ENCODE measurements at places on chromosomes 4 and X.

- DNase-seq, result no peak
Measured at GRCh38 chrX:115449742-115450141, 111.2 kb upstream of the PLS3 start.

DNA sequence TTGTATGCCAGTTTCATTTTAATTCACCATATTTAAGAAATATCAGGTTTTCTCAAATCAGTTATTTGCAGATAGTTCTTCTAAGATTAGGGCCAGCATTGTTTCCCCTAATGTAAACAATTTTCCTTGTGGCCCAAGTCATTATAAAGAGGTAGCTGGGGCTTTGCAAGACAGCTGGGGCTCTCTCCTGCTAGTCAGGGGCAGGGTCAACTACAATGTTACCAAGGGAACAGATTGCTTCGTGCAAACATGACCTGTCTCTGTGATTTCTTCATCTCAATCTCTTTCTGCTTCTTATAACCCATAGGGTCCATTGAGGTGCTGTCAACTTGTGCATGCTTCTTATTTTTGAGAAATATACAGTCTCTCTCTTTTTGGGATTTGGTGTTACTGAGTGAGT lies 12.1 kb downstream of the ARMCX6 start:
- no peak for DNase-seq

DNA sequence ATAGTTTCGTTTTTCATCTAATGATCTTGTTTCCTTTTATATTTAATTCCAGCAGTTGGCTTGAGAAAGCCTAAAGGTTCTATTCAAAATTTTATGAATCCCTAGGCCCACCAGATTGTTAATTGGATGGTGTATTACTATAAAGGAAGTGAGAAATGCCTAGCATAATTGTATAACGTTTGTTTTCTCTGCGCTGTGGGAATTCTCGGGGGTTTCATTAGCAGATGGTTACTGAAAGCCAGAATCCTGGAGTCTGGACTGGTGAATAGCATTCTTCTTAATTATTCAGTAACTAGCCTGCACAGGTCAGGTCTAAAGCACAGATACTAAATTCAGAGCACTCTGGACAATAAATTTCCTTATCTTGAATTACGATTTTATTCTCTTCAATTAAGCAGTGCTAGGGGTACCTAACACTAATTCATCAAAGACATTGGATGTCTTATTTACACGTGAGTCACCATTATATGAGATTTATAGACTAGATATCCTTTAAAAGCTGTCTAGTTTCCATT lies 459.4 kb downstream of the DTHD1 start:
- DNase-seq, result no peak

- no peak for DNase-seq
Measured at GRCh38 chr4:140944199-140944515, 188.0 kb upstream of the TBC1D9 start.

GRCh38 chr4:18566970-18567799 lies 545.6 kb upstream of the LCORL start:
- DNase-seq, result no peak

GRCh38 chr4:96972920-96973319 lies 1133.0 kb downstream of the PDHA2 start:
- no peak for DNase-seq

DNA sequence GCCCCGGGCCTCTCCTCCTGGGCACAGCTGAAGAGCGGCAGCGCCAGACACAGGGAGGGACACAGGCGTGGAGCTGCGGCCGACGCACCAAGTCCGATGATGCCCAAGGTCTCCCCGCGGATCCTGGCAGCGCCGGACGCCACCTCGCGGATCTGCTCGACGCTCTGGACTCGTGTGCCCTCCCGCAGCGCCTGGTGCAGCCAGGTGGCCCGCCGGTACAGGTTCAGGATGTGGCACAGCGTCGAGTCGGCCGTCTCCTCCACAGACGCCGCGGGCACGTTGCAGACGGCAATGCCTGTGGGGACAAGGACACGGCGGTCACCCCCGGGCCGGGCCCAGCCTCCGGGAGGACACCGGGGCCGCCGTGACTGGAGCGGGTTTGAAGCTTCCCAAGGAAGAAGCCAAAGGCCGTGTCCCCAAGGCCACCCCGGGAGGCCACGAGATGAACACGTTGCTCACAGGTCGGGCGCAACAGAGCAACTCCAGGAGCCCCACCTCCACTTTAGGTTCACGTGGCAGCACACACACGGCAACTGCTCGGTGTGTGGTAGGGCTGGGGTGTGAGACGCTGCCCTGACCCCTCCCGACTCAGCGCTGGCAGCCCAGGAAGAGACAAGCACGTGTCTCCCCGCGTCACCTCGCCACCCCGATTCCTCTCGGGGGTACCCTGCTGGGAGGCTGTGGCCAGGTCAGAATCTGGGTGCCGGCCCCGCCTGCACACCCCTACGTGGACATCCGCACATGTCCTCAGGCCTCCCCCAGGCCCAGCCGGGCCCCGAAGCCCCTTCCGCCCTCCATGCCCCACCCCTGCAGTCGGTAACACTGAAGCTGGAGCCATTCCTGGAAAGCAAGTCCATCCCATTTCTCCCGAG lies 23.4 kb downstream of the CTBP1 start:
- no peak for DNase-seq

- DNase-seq, result no peak
Measured at GRCh38 chr4:13544606-13545393, 492 bp upstream of the NKX3-2 start.

- no peak for DNase-seq
Measured at GRCh38 chrX:75746891-75747639, 38.0 kb downstream of the MAGEE2 start.

DNA sequence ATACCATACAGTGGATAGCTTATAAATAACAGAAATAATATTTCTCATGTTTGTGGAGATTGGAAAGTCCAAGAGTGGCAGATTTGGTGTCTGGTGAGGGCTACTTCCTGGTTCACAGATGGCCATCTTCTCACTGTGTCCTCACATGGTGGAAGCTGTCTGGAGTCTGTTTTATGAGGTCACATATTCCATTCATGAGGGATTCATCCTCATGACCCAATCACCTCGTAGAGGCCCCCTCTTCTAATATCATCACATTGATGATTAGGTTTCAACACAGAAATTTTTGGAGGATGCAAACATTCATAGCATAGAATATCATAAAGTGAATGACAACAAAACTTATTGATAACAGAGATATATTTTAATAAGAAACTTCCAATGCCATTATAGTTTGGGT lies 568.0 kb downstream of the STIM2 start:
- no peak for DNase-seq

DNA sequence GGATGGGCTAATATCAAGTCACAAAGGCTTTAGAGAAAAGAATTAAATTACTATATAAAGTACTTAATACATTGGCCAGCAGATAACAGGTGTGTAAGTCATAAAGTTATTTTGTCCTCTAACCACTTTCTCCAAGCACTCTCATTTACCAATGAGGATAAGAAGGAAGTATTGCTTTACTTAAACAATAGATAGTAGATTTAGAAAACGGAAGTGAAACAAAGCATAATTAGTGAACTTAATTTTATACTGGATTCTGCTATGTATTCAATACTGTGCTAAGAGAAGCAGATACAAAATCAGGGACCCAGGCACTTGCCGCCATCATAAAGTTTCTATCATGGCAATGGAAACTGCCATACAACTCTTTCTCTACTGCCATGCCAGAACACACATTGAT lies 24.0 kb downstream of the AFM start:
- no peak for DNase-seq
